Foreskin keratinocyte (primary cell): ENCODE measurements at places on chromosomes 7 and 10.

GRCh38 chr7:13072014-13072413 lies 384.6 kb downstream of the ARL4A start:
- DNase-seq, result peak; percentile 23

GRCh38 chr10:54060572-54060971 lies 740.5 kb downstream of the PCDH15 start:
- DNase-seq, result no peak

DNA sequence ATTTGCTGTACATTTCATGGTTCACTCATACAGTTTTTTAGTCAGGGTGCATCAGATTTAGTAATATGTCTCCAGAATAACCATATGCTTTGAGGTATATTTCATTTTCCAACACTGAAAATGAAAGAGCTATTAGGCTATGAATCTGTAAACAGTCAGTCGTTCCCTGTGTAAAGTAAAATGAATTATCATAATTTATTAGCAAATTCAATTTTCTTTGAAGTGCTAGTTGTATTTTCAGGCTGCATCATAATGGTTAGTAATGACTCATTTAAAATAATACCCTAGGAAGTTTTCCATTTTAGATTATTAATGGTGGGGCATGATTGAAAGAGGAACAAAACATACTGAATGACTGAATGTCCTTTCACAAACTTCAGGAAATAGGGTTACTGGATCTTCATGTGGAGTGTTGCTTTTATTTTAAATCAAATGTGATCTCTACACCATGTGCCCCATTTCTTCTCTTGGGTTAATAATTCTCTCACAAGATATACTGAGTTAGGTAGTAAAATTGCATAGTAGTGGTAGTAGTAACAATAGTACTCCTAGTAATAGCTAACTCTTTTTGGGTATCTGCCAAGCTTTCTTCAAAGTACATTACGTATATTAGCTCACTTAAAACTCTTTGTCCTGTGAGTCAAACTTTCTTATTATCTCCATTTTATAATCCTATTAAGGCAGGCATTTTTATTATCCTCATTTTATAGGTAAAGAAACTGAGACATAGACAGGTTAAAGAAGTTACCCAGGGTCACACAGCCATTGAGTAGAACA lies 476.5 kb downstream of the SUGCT start:
- no peak for DNase-seq

GRCh38 chr10:100744987-100745881 lies at the start of gene PAX2:
TSS of gene PAX2 (plus strand) at chr10:100745582. CDS start at chr10:100746261, 679 bp downstream.
- DNase-seq, result no peak

DNA sequence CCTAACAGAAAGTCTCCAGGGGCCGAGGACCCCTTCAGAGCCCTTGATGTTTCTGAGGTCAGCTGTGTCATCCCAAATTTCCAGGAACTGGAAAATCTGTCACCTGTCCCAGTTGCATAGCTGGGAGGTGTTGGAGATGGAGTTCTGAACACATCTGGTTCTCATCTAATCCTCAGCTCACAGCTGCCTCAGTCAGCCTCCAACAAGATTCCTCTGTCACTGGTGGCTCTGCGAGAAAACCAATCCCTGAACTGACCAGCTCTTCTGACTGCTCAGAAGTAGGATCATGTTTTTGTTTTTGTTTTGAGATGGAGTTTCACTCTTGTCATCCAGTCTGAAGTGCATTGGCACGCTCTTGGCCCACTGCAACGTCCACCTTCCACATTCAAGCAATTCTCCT lies 37.6 kb upstream of the MYL10 start:
- DNase-seq, result no peak

GRCh38 chr7:33837356-33837851 lies 67.9 kb upstream of the BMPER start:
- no peak for DNase-seq

- DNase-seq, result no peak
Measured at GRCh38 chr7:32117837-32118236, 47.6 kb upstream of the PDE1C start.

DNA sequence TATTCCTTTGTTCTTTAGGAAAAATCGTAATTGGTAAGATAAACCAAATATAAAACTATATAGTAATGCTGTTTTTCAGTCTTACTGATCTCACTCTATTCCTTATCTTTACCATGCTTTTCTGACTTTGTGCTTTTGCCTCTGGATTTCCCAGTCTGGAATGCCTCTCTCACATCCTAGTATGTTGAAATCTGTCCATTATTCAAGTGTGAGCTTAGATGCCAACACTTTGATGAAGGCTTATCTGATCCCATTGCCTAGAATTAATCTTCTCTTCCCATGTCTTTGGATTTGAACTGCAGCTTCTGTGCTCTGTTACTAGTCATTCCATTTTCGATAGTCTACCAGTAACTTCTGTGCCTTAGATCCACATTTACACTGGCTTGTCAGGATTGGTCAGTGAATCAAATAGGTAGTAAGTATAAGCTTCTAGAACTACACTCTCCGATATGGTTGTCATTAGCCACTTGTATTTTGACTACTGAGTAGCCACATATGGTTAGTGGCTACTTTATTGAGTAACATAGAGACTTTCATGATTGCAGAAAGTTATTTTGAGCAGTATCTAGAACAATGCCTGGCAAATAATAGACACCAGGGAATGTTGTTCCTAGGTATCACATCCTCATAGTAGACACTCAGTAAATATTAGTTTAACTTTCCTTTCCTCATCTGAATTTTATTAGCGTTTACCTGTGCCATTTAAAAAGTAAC lies 92.9 kb downstream of the BMPR1A start:
- no peak for DNase-seq

GRCh38 chr7:651032-651728 lies 75.3 kb upstream of the DNAAF5 start:
- no peak for DNase-seq

DNA sequence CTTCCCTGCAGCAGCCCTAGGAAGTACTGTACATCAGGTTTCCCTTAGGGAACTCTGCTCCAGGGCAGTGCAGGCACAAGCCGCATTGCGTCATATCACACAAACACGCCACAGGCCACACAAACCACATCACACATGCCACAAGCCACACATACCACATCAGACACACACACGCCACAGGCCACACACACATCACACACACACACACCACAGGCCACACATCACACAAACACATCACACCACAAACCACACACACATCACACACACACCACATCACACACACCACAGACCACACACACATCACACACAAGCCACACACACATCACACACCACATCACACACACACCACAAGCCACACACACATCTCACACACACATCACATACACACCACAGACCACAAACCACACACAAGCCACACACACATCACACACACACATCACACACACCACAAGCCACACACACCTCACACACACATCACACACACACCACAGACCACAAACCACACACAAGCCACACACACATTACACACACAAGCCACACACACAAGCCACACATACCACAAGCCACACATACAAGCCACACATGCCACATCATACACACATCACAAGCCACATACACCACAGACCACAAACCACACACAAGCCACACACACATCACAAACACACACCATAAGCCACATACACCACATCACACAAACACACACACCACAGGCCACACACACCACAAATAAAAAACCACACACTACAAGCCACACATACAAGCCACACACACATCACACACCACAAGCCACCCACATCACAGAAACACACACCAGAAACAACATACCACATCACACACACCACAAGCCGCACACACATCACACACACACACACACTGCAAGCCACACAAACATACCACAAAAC lies 53.4 kb downstream of the TMEM209 start:
- DNase-seq, result peak; percentile 14

GRCh38 chr7:105643851-105644250 lies 62.6 kb upstream of the EFCAB10 start:
- no peak for DNase-seq

DNA sequence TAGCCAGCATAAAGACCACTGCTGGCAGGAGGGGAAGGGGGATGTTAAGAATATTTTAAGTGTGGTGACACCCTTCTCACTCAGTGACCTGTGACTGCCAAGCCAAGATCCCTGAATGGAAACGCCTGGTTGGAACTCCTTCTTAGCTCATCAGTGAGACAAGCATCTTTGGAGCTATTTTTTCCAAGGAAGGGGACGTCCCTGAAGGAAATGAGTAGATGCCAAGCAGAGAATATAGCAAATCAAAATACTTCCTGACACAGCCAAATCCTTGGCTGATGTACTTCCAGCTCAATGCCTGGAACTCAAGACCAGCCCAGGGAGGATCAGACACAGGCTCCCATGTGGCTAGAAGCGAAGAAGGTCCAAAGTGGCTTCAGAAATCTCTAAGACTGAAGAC lies 82.2 kb downstream of the SORBS1 start:
- no peak for DNase-seq

DNA sequence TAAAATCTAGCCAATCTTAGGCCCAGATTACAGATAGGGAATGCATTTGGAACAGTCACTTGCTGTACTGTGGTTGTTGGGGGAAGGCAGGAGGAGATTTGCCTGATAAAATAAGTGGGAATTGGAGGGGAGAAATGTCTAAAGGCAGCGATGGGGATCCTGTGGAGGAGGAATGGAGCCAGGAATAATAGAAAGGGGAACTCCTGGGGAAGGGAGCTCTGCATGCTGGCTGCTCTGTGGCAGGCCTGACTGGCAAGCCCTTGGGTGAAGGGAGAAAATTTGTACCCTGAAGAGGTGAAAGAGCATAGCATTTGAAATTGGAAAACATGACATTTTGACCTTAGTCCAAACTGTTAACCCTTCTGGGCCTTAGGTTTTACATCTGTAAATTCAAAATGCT lies 13.7 kb downstream of the MMP21 start:
- no peak for DNase-seq

DNA sequence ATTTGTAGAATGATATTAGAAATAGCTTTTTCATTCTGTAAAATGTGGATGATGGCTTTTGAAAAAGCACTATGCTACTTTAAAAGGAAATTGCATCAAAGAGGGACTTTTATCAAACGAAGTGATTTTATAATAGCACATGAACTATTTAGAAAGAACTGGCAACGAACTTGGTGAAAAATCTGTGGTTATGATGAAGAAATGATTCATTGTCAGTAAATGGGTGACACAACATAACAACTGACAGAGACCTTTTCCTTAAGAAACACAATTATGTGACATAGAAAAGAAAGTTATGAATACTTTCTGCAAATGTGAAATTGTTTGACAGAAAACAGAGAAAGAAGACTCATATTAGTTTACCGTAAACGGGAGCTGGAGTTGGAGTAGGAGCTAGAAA lies 60.7 kb upstream of the LAMB4 start:
- no peak for DNase-seq

DNA sequence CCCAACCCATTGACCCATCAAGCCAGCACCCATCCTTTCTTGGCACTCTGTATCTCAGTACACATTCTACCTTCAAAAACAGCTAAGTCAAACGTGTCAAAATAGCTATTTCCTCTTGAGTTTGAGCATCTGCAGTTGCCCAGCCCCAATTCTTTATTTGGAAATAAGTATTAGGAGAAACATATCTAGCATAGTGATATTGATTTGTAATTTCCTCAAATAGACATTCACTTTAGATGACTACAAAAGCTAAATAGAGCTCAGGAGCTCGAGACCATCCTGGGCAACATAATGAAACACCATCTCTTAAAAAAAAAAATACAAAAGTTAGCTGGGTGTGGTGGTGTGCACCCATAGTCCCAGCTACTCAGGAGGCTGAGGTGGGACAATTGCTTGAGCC lies 59.2 kb upstream of the AGBL3 start:
- no peak for DNase-seq

DNA sequence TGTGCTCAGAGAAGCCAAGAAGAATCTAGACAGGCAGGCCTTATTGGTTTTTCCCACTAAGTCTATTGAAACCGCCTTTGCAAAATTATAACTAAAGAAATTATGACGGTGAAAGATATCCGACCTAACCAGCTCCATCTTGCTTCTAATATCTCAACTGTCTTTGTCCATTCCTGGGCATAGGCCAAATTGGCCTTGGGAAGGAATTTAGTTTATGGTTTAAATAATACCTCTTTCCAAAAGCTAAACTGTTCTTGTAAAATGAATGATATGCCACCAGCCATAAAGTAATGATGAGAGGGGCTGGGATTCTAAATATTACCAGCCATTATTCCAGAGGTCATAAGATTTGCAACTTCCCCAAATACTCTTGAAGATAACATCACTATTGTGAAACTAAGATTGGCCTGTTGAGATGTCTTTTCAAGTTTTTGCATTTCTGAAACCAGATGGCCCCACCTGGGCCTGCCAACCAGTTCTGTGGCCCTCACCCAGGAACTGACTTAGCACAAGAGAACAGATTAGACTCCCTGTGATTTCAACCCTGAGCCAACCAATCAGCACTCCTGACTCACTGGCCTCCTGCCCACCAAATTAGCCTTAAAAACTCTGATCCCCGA lies 41.2 kb upstream of the SLC35G1 start:
- no peak for DNase-seq

- no peak for DNase-seq
Measured at GRCh38 chr10:11424456-11425295, 186.8 kb downstream of the USP6NL start.

DNA sequence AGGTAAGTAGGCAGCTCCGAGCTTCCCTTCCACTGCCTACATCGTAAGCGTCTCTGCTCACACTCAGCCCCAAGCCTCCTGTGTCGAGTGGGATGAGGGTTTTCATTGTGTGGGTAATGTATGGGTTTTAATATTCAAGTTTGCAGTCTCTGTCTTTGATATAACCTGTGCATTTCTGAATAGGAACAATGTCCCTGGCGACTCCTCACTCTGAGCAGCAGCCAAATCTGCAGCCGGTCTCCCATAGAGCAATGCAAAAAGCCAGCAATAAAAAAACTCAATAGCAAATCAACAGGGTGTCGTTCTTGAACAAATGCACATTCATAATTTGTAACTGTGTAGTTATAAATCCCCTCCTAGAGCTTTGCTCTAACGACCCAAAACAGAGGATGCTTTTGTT lies 33.4 kb downstream of the PPP1R17 start:
- DNase-seq, result no peak

- peak; percentile 50 for DNase-seq
Measured at GRCh38 chr10:11539191-11539868, 72.1 kb downstream of the USP6NL start.

- peak; percentile 76 for DNase-seq
Measured at GRCh38 chr10:89342206-89342958, 14.6 kb downstream of the IFIT3 start.

- DNase-seq, result no peak
Measured at GRCh38 chr10:14621037-14621436, 153.7 kb downstream of the FAM107B start.

- DNase-seq, result peak; percentile 56
Measured at GRCh38 chr10:84329196-84329611, 815 bp downstream of the CCSER2 start.

GRCh38 chr10:17116193-17116592 lies 13.4 kb downstream of the CUBN start:
- DNase-seq, result no peak

DNA sequence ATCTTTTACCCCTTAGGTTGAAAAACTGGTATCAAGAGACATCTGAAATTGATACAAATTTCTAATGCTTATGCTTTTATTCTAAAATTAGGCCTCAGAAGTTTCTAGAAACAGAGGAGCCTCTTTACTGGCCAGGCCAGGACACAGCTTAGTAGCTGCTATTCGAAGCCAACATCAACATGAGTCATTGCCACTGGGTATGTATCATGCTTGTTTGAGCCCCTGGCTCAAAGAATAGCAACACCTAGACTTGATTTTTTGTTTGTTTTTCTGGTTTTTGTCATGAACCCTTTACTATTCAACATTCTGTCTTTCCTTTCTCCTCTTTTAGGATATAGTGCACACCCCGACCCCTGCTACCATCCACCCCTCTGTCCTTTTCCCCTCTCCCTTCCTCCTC lies 90.9 kb upstream of the STK17A start:
- DNase-seq, result peak; percentile 61

GRCh38 chr10:111498560-111498959 lies 421.7 kb downstream of the ADRA2A start:
- DNase-seq, result no peak

GRCh38 chr10:84837041-84837812 lies 508.8 kb downstream of the CCSER2 start:
- no peak for DNase-seq
